Skeletal muscle tissue (tissue), 5 donors: ENCODE measurements at places on chromosomes 5 and 9. TPM values are rescaled to one million over a fixed set of nuclear protein-coding genes. Genes with fewer than 3 reads are reported as not detected.

The C9 gene
- total RNA-seq: 1.0 TPM

The ASPN gene
- 213 TPM for total RNA-seq

The PRUNE2 gene
- total RNA-seq: 7.8 TPM

The SPINK4 gene
- total RNA-seq: not detected

The SLC34A3 gene
- not detected for total RNA-seq

The NFIB gene
- 95.0 TPM for total RNA-seq

The CYSRT1 gene
- total RNA-seq: not detected

The PCDHGB4 gene
- 4.7 TPM for total RNA-seq

The ACOT12 gene
- 0.52 TPM for total RNA-seq

The CAMK2A gene
- 45.9 TPM for total RNA-seq

The TXNDC8 gene
- total RNA-seq: not detected

The GGTA1 gene
- 6.3 TPM for total RNA-seq

The CKS2 gene
- 25.6 TPM for total RNA-seq
